Neuronal stem cell (in vitro differentiated cells): ENCODE measurements at places on chromosomes 5 and 9.
A peak's percentile ranks its signal among the peaks of the same experiment; 100 is the strongest.

- no peak for DNase-seq
Observed at GRCh38 chr9:101437806-101438232, 2.2 kb upstream of the ALDOB start.

DNA sequence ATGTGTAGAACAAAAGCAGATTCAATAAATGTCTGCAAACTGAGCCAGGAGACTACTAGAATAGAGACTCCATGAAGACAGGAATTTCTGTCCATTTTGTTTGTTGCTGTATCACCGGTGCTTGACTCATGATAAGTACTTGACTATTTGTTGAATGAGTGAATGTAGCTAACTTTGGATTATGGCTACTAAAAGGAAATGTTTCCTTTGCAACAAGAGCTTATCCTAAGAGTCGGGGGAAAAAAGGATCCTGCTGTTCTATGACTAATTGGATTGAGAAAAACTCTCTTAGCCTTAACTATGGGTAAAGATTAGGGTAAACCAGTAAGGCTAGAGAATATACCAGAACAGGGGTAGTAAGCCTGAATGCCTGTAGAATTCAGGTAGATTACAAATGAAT, 3.5 kb downstream of the PAIP1 start:
- no peak for DNase-seq

DNA sequence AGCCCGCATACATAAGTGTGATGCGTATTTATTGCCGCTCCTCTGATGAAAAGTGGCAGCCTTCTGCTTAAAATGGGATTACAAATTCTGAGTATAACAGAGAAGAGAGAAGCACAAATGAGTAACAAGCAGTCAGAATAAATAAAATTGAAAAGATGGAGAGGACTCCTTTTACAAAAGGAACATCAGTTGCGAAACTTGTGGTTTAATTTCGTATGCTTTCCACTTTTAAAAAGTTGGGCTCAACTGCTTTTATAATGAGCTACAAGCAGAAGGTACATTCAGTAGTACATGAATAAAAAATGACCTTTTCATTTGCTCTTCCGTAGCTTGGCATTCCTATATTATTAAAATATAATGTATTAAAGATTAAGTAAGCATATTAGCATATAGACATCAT, 320.0 kb downstream of the FBXL17 start:
- DNase-seq = no peak

DNA sequence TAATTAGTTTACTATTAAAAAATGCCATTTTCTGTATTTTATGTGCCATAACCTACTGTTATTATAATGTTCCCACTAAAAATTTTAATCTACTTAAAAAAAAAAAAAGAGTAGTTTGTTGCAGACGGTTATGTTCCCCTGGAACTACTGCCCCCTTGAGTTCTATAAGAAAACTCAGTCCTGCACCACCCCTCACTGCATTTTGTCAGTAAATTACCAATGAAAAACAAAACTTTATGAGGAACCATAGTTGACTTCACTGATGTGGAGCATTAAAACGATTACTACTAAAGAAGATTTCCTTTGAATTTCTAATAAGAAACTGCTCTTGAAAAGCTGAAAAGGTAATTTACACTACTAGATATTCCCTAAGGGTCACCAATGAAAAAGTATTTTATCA, 288.7 kb downstream of the FBXL17 start:
- DNase-seq = no peak

DNA sequence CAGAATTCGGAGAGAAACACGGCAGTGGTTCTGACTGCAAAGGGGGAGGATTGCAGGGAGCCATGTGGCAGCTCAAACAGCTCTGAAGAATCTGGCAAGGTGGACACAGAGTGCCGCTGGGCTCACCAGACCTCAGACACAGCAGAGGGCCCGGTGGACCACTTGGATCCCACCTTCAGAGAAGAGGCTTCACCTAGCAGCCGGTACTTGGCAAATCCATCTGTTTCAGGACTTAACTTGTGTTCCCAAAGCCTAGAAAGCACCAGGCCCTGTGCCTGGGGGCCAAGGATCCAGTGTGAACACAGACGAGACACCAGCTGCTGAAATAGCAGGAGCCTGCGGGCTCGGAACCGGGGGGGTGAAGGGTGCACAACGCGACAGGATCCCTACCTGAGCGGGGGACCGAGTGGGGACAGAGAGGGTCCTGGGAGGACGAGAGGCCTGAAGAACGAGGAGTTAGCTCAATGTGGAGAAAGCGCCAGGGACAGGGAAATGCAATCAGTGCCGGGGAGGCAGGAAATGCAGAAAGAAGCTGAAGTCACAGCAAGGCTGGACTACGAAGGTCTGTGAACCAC, 44.6 kb downstream of the BTNL9 start:
- no peak for DNase-seq

DNA sequence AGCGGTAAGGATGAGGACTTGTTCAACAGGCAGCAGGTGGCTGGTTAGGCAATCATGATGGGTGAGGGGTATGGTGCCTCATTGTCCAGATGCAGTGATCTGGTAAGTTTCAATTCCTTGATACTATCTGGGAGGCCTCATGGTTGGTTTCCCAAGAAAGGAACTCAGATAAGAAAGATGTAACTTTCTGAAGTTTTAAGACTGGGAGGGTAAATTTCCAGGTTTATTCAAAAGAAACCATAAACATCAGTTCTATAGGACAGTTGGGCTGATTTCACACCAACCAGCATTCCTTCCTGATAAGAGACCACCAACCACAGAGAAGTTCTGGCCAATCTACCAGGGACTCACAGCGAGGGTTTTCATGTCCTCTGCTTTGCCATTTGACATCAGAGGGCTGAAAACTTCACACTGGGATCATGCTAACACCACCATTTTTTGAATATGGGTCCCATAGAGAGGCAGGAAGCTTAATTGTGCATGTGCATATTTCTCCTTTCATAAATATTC, 773 bp upstream of the AGGF1 start:
- no peak for DNase-seq

DNA sequence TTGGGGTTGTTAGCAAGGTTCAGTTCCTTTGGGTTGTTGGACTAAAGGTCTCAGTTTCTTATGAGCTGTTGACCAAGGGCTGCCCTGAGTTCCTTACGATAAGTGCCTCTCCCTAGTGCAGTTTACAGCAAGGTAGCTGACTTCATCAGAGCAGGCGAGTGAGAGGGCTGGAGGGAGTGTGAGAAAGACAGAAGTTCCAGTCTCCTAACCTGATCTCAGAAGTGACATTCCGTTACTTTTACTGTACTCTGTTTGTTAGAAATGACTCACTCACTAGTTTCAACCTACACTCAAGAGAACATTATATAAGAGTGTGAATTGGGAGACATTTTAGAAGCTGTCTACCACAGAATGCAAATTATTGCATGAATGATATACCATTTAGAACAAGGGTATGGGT, 21.2 kb upstream of the IL31RA start:
- DNase-seq = no peak

- no peak for DNase-seq
Observed at GRCh38 chr5:148443241-148443640, 59.5 kb downstream of the FBXO38 start.

DNA sequence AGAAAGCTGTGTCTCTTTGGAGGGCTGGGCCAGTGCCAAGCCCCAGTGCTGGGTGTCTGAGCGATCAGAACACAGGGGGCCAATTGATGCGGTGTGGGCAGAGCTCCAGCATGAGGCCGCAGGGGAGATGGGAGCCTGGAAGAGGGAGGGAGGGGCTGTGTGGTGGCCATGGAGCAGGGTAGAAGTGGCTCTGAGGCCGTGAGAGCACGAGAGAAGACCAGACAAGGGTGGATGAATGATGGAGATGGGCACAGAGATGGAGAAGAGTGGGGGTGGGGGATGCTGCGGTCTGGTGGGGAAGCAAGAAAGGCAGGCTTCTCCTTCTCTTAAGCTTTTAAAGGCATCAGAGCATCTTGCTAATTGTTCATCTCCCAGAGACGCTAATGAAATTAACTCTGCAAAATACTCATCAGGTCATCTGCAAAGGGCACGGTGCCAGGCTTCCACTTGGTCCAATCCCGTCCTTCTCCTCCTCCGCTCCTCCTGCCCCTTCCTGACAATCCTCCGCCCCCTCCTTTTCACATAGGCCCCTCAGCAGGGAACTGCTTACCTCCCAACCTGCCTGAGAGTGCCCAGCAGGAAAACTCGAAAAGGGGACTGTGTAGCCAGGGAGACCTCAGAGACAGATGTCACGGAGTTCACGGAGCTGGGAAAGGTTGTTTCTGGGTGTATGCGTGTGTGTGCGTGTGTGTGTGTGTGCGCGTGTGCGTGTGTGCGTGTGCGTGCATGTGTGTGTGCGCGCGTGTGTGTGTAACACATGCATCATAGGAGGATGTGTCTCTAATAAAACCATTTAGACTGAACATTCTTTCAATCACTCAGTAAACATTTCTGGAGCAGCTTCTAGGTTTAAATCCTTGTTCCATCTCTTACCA, 7.1 kb upstream of the UNC5A start:
- DNase-seq = no peak

- DNase-seq = peak; percentile 50
Observed at GRCh38 chr5:57841676-57842363, 359.2 kb upstream of the ACTBL2 start.

- no peak for DNase-seq
Observed at GRCh38 chr9:89505911-89506310, 8.0 kb upstream of the SEMA4D start.

DNA sequence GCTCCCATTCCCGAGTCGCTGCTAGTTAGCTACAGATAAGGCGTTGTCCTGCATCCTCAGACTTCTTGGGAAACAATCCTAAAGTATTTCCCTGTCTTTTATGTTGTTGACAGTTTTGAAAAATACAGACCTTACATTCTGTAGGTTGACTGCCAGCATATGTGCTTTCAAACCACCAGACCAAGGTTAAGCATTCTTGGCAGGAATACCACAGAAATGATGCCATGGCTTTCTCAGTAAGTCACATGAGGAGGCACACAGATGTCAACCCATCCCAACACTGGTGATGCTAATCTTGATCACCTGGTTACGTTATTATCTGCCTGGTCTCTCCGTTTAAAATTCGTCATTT, 871 bp downstream of the GLE1 start:
- DNase-seq = no peak

DNA sequence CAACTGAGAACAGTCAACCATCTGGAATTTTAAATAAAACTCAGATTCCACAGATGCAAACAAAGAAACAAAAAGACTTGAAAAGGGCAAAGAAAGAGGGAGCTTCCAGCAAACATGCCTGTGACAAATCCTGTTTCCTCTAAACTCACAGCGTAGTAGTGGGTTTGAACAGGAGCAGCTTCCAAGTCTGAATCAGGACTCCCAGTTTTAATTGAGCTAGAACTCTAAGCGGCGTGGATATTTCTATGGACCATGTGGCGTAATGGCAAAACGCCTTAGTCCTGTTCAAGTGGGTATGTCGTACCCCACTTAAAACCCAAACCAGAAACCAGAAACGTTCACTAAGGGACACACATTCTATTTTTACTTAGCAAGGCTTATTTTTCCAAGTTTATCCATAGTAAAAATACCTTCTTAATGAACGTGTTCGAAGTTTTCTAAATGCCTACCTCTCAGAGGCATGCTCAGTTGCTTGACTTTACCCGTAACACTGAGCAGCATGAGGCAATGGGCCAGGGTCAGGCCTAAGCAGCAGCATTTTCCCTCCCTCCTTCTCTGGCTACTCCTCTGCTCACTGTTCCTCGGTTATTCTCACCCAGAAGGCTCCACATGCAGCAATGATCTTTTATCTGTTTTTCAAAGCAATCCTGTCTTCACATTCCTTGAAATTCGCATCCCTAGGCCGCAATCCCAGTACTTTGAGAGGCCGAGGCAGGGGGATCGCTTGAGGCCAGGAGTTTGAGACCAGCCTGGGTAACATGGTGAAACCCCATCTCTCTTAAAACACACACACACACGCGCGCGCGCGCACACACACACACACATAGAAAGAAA, 77.9 kb downstream of the FNBP1 start:
- peak; percentile 26 for DNase-seq

- no peak for DNase-seq
Observed at GRCh38 chr9:127982912-127983311, 2.1 kb upstream of the EEIG1 start.

GRCh38 chr5:74154526-74154925, 486.0 kb downstream of the ENC1 start:
- DNase-seq = no peak

DNA sequence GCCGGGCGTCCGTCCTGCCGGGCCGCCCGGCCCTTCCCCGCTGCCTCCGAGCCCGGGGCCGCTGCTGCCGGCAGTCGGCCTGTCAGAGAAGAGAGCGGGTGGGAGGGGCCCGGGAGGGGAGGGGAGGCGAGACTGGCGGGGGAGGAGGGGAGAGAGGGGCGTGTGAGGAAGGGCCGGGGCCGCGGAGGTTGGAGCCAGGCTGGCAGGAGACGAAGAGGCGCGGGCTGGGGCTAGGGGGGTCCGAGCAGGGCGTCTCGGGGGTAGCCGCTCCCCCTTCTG, 570 bp downstream of the CREBRF start:
- DNase-seq = no peak

DNA sequence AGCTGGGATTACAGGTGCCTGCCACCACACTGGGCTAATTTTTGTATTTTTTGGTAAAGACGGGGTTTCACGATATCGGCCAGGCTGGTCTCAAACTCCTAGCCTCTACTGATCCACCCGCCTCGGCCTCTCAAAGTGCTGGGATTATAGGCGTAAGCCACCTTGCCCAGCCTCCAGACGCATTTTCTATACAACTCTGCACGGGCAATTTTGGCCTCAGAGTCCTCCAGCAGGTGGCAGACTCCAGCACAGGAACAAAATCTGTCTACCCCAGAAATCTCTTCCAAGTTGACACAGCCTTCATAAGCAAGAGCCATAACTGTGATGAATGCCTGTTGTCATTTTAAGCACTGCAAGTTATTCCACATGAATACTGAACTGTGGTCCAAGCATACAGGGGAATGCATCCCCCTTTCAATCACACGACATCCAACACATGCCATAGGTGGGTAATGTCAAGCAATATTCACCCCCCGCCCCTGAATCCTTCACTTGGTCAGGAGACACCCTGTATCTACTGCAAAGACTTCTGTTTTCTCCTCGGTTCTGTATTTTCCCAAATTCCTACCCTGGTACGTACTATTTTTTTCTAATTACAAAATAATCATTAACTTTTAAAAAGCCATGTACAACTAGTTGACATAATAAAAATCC, 50.8 kb downstream of the ALDH7A1 start:
- DNase-seq = no peak

- DNase-seq = no peak
Observed at GRCh38 chr5:150097152-150097551, 10.8 kb upstream of the CSF1R start.

DNA sequence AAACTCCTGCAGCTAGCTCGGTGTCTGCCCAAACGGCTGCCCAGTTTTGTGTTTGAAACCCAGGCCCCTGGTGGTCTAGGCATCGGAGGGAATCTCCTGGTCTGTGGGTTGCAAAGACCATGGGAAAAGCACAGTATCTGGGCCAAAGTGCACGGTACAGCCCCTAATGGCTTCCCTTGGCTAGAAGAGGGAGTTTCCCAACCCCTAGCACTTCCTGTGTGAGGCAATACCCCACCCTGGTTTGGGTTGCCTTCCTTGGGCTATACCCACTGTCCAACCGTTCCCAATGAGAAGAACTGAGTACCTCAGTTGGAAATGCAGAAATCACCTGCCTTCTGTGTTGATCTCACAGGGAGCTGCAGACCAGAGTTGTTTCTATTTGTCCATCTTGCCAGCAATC, 41.8 kb downstream of the CAVIN4 start:
- no peak for DNase-seq
